ENCODE measurements at places on chromosomes 7 and 10.

- peak; percentile 5 for DNase-seq
Measured at GRCh38 chr10:93813507-93814465, 56.0 kb downstream of the LGI1 start.

GRCh38 chr7:55556031-55556430 is 16.3 kb downstream of the VOPP1 start:
- no peak for DNase-seq

DNA sequence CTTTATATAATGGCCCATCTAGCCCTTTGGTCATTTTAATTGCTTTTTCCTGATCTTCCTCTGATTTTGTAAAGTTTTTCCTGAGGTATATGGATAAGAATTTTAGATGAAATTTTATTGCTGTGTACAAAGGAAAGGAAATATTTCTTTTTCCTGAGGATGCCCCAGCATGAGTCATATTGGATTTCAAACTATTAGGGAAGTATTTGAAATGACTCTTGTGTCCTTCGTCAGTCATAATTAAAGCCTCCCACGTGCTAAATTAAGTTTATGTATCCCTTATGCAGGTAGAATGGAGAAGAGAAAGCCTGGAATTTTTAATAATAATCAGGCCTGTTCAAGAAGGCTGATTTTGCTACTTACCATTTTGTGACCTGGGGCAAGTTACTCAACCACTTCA is 82.6 kb upstream of the GLI3 start:
- DNase-seq: no peak

GRCh38 chr10:76632767-76633051 is 1004.9 kb downstream of the KCNMA1 start:
- DNase-seq: no peak

DNA sequence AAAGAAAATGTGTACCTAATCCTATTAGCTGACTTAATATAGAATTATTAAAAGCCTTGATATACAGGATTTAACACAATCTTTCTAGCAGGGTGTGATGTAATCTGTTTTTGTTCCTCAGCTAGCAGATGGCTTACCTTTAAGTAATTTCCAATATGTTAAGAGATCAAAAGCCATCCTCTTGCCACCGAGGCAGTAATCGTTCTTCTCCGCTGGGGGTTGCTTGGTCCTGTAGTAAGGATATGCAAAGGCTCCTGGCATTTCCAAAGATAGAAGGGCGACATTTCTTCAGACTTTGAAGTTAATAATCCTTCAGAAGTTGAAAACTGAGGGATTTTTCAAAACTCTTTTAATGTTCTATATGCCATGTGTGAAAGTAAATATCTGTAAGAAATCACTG is 156.4 kb downstream of the FZD1 start:
- no peak for DNase-seq

DNA sequence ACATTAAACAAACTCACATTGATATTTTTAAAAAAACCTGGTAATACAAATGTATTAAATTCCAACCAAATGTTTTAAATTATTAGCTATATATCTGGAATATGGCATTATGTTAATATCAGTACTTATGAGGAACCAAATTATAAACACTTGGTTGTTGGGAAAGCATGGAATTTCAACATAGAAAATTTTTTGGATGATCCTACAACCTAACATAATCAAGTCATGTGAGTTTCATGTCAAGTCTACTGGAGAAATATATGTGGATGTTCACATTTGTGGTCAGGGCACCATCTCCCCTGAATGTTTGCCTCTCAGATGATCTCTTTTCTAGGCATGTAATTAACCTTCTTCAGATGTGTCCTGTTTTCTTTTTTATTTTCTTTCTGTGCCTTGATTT is 5.2 kb upstream of the POT1 start:
- no peak for DNase-seq

- DNase-seq: no peak
Measured at GRCh38 chr10:133110133-133110532, 22.4 kb downstream of the ADGRA1 start.

GRCh38 chr7:8249121-8249520 is 12.8 kb downstream of the ICA1 start:
- no peak for DNase-seq

DNA sequence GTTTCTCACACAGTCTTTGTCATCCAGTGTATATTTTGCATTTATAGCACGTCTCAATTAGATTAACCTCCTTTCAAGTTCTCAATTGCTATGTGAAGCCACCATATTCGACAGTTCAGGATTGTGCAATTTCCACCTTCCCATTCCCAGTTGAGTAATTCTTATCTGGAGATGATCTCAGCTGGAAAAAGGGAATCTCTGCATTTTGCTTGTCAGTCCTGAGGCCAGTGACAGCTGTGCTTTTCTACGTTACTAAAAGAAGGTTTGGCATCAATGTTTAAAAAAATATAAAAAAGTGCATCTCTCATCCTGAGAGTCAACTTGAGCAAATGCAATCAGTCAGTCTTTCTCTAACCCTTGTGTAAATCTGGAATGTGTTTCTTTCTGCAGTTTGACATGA is 247.7 kb downstream of the PRKG1 start:
- DNase-seq: no peak

GRCh38 chr10:58356756-58357155 is 21.9 kb downstream of the UBE2D1 start:
- no peak for DNase-seq

DNA sequence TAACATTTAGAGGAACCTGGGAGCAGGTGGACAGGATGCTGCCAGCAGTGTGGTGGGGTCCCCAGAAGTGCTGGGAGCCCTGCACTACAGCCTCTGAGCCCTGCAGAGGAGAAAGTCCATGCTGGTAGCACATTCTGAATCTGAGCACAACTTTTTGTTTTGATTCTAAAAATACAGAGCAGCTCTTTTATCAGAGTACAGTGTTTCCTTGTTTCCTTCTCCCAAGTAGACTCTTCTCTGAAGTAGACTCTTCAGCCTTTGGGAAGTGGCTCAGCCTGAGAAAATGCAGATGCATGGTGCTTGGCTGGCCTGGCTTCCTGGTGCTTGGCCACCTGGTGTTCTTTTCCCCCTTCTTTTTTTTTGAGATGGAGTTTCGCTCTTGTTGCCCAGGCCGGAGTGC is 9.1 kb downstream of the ADCY1 start:
- DNase-seq: peak; percentile 16

- DNase-seq: peak; percentile 81
Measured at GRCh38 chr7:99918959-99919813, at the start of gene TRIM4. Gene TRIM4, minus strand, starts transcription at chr7:99919530. Its CDS starts 129 bp downstream, at chr7:99919401.

- DNase-seq: no peak
Measured at GRCh38 chr7:125526092-125526491, 596.5 kb upstream of the POT1 start.

- DNase-seq: no peak
Measured at GRCh38 chr10:71036297-71036966, 148.1 kb upstream of the PCBD1 start.

DNA sequence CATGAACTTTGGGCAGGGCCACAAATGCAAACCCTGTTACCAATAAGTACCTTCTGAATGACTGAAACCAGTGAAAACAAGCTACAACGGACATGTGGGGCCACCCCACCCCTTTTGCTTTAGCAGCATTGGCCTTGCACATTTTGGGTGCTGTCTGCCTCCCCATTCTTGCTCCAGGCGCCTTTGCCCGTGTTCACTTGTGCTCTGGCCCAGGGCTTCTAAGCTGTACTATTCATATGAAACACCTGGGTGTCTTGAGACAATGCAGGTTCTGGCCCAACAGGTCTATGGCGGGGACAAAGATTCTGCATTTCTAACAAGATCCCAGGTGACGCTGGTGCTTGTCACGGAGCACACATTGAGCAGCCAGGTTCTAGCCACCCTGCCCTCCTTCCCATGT is 96.5 kb upstream of the SDK1 start:
- DNase-seq: no peak

DNA sequence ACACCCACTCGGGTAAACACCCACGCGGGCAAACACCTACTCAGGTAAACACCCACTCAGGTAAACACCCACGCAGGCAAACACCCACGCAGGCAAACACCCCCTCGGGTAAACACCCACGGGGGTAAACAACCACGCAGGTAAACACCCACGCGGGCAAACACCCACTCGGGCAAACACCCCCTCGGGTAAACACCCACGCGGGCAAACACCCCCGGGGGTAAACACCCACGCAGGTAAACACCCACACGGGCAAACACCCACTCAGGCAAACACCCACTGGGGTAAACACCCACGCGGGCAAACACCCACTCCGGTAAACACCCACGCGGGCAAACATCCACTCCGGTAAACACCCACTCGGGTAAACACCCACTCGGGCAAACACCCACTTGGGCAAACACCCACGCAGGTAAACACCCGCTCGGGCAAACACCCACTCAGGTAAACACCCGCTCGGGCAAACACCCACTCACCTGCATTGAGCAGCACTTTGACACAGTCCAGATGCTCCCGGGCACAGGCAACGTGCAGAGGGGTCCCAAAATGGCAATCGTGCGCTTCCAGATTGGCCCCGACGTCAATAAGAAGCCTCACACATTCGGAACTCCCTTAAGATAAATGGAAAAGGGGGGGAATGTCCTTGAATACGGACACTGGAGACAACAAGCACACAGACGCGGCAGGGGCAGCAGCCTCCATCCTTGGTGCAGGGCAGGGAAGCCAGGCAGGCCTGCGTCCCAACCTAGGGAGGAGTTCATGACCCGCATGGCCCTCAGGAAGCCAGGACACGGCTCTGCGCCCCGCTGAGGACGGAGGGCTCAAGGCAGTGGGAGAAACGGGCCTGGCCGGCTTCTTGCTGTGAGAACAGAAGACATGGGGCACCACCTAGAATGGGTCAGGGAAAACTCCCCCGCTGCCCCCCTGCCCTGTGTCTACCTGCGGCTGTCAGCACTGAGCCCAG is 17.6 kb downstream of the ASB13 start:
- no peak for DNase-seq

DNA sequence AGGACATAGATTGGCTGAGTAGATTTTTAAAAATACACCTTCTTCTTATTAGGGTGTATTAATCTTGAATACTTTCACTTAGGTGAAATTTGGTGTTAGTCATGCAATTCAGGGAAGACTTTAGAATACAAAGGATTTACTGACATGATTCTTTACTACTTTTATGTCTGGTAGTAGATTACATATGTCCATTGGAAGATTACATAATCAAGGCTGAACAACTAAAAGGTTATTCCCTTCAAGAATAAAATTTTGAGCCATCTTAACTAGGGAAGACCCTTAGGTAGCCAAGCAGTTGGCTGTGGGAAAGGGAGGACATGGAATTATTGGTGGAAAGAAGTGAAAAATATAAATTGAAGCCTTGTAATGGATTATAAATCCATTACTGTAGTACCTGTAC is 165.0 kb downstream of the ITGB1 start:
- no peak for DNase-seq

- no peak for DNase-seq
Measured at GRCh38 chr10:113178771-113179170, 228.7 kb downstream of the TCF7L2 start.

DNA sequence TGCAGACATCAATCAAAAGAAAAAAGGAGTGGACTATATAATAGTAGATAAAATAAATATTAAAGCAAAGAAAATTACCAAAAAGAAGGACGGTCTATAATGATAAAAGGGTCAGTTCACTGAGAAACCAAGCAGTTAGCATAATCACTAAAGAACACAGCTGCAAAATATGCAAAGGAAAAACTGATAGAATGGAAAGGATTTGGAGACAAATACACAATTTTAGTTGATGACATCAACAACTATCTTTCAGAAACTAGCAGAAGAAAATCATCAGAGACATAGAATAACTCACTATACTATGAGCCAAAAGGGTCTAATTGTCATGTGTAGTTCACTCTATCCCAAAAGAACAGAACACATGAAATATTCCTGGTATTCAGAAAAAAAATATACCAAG is 316.4 kb upstream of the IGFBP3 start:
- DNase-seq: no peak

DNA sequence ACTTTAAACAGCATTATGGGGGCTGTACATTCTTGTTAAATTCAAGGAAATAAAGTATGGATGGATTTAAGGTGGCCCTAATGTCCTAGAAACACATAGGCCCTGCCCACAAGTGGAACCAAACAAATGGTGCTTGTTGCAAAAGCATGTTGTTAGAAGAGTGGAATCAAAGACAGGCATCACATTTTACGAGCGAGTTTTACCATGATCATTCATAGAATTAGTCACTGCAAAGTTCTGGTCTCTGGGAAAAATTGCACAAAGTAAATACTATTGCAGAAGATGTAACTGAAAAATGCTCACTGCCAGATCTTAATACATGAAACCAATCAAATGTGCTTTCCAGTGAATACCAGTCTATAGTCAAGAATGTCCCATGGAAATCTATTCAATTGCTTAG is 677.1 kb downstream of the PARD3 start:
- no peak for DNase-seq

DNA sequence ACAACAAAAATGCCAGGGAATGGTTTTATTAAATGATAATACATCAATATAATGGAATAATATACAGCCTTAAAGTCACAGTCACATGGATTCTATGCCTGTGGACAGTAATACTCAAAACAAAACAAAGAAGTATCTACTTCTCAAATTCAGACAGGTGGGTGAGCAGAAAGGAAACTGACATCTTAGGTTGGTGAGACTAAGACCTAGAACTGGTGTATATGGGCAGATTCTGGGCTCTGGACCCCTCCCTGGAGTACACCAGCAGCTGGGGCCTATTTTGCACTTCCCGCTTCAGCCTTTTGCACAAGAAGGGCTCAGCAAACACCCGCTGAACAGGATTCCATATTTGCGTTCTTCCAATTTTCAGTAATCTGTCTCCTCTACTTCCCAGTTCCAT is 5.4 kb upstream of the FIS1 start:
- DNase-seq: no peak

- no peak for DNase-seq
Measured at GRCh38 chr7:103130901-103131624, 17.8 kb downstream of the NAPEPLD start.

DNA sequence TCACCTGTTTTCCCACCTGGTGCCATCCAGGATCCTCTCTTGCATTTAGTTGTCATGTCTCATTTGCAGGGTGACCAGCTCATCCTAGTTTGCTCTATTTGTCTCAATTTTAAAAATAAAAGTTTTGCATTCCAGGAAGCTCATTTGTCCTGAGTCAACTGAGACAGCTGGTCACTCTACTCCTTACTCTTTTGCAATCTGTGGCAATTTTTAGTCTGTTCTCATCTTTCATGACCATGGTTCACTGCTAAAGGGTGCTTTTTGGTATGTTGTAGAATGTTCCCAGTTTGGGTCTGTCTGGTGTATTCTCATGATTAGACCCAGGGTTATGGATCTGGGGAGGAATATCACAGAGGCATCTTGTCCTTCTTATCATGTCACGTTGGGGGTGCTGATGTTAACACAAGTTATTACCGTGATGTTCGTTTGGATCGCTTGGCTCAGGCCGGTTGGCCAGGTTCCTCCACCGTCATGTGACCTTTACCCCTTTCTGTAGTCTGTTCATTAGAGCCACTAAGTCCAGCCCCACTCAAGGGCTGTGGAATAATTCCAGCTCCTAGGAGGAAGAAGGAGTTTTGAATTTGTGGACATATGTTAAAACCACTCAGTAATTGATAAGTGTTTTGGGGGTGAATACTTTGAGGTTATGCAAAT is 103.3 kb upstream of the IGFBP3 start:
- DNase-seq: no peak
